Brain microvascular endothelial cell (primary cell): ENCODE measurements at places on chromosomes 12 and 14.

DNA sequence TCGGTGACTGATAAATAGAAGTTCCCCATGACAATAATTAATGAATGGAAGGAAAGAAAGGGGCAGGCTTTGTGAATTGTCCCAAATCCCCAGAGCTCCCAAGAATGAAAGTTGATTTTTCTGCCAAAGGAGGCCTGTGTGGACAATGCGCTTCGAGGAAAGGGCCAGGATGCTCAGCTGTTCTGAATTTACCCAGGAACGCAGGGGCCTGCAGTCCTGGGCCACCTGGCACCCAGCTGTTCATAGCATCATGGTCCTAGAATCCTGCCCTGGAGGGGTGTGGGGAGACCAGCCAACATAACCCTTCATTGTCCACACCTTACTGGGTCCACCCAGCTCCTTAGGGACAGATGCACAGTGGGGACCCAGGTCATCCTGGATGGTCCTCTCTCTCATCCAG, 587.5 kb downstream of the BCL11B start:
- DNase-seq = no peak

DNA sequence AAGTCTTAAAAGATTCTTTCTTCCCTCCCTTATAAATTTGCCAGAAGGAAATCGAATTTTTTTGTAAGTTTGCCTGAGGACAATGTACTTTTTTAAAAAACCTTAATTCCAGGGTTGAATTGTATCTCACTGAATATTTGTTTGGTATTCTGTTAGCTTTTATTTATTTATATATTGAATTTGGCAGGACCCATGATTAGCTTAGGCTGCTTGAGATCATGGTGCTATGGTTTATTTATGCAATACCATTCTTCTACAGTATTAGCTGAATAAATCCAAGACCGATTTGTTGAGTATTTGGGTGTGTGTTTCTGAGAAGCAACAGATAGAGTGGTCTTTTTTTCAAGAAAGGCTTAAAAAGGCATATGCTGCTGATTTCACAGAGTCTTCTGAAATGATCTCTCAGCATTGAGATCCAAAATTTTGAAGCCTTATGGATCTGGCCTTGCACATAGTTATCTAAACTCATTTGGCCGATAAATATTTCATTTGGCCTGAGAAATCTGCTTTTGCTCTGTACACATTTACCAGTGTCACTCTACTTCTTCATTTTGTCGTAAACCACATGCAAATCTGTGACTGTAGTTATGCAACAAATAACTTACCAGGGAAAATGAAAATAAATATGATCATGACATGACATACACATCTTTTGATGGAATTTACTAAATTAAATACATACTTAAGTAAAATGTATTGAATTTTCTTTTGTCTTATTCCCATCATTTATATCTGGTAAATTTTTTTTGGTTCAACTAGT, 265.8 kb upstream of the FLRT2 start:
- no peak for DNase-seq

GRCh38 chr14:84961637-84962036, 568.3 kb upstream of the FLRT2 start:
- DNase-seq = no peak

- DNase-seq = no peak
These were observed 5.1 kb downstream of the PRKAG1 start for GRCh38 chr12:49013428-49013827.

GRCh38 chr12:78683626-78684025, 180.9 kb upstream of the SYT1 start:
- DNase-seq = no peak

GRCh38 chr12:2190085-2190484, 137.3 kb downstream of the CACNA1C start:
- no peak for DNase-seq

GRCh38 chr14:101477648-101478047, 83.6 kb upstream of the DIO3 start:
- no peak for DNase-seq

- no peak for DNase-seq
These were observed 28.9 kb upstream of the TMEM179 start for GRCh38 chr14:104633276-104634137.

DNA sequence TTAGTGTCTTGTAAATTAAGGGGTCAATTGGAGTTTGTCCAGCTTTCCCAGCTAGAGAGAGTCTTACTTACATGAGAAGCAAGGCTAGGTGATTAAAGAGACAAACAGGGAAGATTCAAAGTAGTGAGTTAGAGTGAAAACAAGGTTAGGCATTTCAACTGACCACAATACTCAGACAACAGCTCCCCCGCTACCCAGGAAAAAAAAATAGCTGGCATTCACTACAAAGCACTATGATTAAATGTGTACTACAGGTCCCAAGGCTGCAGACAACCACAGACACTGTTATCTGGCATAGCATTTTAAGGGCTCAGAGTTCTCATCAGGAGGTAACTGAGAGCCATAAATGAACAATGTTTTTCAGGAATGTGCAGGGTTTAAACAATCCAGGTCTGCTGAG, 680.9 kb downstream of the TMEM121 start:
- DNase-seq = no peak

- DNase-seq = no peak
These were observed 5.5 kb upstream of the PAX9 start for GRCh38 chr14:36655963-36656686.

DNA sequence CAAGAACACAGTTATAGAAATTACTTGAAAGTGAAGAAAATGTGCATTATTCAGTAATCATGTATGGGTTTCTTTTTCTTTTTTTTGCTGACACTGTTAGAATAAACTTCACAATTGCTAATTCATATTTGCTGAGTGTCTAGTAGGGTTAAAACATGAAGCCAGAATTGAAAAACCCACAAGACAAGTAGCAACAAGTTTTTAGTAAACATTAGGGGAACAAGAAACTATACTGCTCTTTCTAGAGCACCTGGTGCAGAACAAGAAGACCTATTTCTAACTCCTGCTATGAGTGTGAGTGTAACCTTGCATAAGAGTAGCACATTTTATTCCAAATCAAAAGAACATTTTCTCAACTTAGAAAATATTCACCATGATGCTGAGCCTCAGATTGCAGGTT, 83.2 kb downstream of the ITPR2 start:
- no peak for DNase-seq

DNA sequence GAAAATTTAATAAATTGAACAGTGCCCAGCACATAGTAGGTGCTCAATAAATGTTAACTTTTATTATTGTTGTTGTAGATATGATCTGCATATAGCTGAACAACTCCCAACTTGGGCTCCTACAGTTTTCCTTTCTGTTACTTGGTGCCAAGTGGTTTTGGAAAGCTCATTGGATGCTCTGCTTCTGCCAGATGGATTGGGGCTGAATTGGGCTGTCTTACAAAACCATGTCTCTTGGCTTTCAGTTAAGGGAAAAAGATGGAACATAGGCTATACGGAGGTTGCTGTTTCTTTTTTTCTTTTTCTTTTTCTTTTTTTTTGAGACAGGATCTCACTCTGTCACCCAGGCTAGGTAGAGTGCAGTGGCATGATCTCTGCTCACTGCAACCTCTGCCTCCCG, 140.7 kb upstream of the PWP1 start:
- DNase-seq = no peak

- no peak for DNase-seq
These were observed 55.2 kb downstream of the SPTB start for GRCh38 chr14:64824471-64824870.

- DNase-seq = no peak
These were observed 4.8 kb upstream of the PLEKHH1 start for GRCh38 chr14:67528276-67528675.
